Fibroblast of the aortic adventitia (primary cell): ENCODE measurements at places on chromosomes 7 and 10. TPM values are rescaled to one million over a fixed set of nuclear protein-coding genes. Genes with fewer than 3 reads are reported as not detected.

Gene HECTD2
- 10.9 and 17.8 TPM in 2 replicates for total RNA-seq

DNA sequence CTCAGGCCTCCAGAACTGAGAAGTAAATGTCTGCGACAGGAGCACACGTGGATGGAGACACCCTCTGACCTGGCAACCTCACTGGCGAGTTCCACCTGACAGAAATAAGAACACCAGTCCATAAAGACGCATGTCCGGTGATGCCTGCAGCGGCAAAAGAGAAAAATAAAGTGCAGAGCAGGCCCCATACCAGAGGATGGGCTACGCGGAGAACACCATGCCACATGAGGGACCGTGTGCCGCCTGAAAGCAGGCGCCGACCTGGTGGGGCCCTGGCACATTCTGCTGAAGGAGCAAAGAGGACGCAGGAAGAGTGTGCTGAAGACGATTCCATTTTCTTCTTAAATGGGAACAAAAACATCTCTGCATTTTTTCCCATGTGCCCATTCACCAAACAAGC, 105.0 kb downstream of the VIPR2 start:
- no peak for DNase-seq

Gene MMP21
- 0.09 TPM in 1 of 2 replicates, not detected in the other for total RNA-seq

GRCh38 chr10:84493361-84493760, 165.0 kb downstream of the CCSER2 start:
- no peak for DNase-seq

Gene POLD2
- total RNA-seq: 66.6 and 87.9 TPM in 2 replicates

Gene TEX36
- 2.1 TPM in 1 of 2 replicates, not detected in the other for total RNA-seq

DNA sequence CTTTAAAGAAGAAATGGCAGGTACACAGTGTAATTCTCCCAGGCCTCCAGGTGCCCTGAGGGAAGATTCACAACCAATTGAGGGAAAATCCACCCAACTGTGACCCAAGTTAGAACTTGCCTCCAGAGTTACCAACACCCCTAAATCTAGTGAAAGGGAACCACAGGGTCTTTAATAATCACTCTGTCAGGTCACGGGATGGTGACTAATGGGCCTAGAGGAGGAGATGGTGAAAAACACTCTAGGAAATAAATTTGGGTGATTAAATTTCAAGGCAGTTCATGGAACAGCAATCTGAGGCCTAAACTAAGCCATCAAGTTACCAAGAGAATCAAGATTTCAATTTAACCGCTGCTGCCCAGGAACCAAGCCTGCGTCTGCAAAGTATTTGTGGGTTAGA, 26.7 kb upstream of the SLF2 start:
- no peak for DNase-seq

DNA sequence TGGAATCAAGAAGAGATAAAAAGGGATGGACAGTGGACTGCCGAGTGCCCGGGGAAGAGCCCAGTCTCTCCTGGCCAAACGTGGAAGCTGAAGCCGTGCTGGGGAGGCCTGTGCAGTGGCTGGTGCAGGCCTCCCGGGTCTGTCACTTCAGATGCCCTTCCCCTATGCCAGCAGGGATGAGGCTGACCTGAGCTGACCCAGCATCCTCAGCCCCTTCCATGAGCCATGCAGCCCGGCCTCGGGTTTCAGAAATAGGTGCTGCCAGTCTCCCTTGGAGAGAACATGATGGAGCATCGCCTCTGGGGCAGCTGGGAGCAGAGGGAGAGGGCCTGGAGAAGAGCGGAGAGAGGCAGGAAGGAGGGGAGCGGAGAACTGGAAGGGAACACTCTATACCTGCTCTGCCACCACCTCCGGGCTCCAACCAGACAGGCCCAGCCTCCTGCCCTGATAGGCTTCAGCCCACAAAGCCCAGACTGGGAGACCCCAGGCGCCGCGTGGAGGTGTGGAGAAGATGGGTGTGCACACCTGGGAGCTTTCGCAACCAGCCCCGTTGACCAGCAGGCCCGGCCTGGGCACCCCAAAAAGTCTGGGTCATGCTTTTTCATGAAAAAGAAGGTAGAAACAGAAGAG, 68.6 kb upstream of the PPP2R2D start:
- DNase-seq: no peak

Gene ANKRD22
- 0.09 and 0.33 TPM in 2 replicates for total RNA-seq

DNA sequence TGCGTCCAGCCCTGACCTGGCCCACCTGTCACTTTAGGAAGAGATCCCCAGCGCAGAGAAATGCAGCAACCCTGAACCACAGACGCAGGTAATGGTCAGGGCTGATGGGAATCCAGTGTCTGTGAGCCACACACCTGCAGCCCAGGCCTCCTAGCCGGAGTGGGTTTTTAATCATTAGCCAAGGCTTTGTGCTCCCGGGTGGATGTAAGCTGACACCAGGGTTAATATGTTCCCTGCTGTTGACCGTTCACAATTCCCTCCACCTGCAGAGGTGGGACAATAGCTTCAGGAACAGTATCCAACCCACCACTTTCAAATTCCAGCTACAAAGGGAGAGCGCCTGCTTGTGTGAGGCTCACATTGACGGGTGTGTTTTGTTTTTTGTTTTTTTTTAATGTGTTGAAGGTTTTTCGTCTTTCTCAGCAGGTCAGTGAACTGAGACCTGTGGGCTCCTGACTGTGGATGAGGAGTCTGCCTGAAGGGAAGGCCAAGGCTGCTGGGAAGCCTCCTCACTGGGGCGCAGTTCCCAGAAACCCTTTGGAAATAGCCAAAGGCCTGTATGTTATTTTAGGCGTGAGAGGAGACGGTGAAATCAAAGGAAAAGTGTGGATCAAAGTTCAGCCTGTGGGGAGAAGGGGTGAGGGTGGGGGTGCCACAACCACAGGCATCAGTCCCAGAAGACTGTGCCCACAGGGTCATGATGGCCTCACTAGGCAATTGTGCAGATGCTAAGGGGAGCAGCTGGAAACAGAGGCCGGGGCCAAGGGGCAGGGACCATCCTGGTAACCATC, 111.1 kb downstream of the TNS3 start:
- no peak for DNase-seq

GRCh38 chr7:7221599-7222038, 39.3 kb downstream of the C1GALT1 start:
- DNase-seq: peak; percentile 92

Gene ASZ1
- not detected in 2 replicates for total RNA-seq

Gene TSPAN33
- not detected in 2 replicates for total RNA-seq

Gene RTKN2
- total RNA-seq: 0.16 and 11.9 TPM in 2 replicates

- DNase-seq: peak; percentile 4
Observed at GRCh38 chr10:113415246-113415645, 137.6 kb upstream of the HABP2 start.
